LNCaP clone FGC (cell line): ENCODE measurements at places on chromosomes 3 and 15.

DNA sequence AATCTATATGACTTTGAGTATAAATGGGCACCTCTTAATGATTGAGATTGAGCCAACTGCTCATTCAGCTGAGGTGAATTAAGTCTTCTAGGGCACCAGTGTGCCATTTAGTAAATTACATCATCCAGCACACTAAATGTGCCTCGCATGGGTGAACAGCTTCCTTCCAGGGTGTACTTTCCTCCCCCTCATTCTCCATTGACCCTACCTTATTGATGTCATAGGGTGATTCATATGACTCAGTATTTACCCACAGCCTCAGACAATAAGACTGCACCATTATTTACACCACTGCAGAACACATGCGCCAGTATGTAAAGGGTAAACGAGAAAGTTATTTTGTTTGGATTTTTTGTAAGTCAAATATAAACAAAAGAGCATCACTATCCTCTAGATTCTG is 185.2 kb upstream of the ARL6 start:
- DNase-seq, result no peak

DNA sequence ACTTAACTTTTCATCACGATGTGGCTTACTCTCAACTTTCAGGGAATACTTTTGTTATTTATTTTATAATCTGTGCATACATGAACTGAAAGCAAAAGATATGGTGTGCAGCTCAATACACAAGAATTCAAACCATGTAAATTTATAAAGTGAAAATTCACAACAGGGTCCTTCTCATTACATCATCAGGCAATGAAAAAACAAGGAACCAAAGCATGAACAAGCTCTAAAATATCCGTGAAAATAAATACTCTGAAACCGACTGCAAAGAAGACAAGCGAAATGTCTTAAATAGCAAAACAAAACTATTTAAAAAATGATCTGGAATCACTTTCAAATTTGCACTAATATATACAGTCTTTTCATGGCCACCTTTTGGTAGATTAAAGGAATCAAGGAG is 28.9 kb downstream of the GNB5 start:
- DNase-seq, result no peak

GRCh38 chr15:92651877-92652575 is 3.5 kb downstream of the FAM174B start:
- DNase-seq, result no peak

- peak; percentile 78 for DNase-seq
Measured at GRCh38 chr3:190229632-190230424, 92.4 kb downstream of the CLDN1 start.

DNA sequence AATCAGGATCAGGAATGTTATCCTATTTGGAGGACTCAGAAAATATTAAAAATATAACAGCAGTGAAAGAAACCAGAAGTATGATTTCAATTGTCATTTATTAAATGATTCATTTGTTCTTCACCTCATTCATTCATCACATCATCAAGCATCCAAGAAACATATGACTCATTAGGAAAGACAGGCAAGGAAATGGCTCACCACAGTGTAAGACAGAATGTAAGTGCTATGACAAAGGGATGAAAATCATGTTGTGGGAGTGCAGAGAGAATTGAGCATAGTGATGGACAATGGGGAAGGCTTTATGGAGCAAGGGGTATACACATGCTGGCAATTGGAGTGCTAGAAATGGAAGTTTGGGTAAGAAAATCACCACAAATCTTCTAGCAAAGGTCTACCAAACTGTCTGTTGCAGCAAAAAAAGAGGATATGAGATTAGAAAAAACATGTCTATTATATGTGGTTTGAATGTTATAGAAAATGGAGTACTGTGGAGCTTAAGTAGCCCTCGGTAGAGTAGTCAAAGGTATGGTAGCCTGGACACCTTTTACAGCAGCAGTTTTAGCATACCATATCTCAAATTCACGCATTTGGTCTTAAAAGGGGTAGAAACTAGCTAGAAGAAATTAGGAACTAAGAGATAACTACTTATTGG is 111.1 kb upstream of the GPR149 start:
- no peak for DNase-seq

- no peak for DNase-seq
Measured at GRCh38 chr15:47750030-47750739, 32.9 kb downstream of the SEMA6D start.

DNA sequence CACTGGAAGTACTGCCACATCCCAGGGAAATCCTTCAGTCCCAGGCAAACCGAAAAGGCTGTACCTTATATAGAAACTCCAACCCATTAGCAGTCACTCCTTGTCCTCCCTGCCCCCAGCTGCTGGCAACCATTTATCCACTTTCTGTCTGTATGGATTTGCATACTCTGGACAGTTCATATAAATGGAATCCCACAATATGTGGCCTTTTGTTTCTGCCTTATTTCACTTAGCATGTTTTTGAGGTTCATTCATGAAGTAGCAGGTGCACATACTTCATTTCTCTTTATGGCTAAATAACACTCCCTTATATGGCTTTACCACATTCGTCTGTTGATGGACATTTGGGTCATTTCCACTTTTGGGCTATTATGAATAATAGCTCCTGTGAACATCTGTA is 51.6 kb upstream of the CMTM8 start:
- DNase-seq, result no peak

DNA sequence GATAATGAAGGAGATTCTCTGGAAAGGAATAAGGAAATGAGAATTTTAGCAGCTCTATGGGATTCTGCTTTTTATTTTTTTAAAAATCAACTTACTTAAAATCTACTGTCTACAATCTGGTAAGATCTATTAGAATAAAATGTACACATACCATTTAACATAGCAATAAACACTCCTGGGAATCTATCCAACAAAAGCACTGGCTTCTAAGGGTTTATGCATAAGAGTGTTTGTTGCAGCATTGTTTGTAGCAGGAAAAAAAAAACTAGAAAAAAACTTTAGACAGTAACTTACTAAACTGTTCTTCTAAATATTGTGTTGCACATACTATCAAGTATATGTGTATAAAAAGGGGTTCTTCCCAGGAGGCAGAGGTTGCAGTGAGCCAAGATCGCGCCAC is 15.7 kb upstream of the RBP1 start:
- DNase-seq, result peak; percentile 86
